ENCODE measurements at places on chromosomes 6 and 20. TPM values are rescaled to one million over a fixed set of nuclear protein-coding genes. Genes with fewer than 3 reads are reported as not detected.

SRMS gene
- not detected for total RNA-seq

DNA sequence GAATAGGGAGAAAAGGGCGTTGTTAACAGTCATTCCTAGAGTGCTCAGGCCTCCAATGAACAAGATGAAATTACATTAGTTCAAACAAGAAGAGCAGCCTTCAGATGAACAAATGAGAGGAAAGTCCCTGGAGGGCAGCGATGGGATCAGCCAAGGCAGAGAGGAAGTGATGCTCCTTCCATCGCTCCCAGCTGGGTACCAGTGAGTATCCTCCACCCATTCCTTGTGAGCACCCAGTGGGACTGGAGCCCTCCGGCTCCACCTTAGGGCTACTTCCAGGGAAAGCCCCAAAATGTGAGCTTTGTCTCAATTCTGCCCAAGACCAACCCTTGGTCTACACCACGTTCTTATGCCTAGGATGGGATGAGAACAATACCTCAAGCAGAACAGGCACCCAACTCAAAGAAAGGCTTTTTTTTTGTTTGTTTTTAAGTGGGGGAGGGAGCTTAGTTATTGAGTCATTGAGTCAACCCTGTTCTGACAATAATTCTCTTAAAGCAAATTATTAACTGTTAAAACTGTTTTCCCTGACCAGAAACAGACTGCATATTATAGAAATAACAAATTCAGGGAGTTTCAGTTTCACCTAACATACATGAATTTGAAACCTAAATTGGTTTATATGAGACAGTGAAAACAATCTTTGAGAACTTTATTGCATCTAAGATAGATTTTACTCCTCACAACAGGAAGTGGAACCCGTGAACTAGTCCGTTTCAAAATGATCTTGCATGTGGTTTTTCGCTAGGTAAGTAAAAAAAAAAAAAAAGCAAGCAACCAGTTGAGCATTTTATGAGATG lies 106.9 kb downstream of the IPCEF1 start:
- H3K4me1 ChIP-seq: no peaks in the 10 kb centered on the region
- H3K27me3 ChIP-seq: no peaks in the 10 kb centered on the region
- DNase-seq: no peak
- H3K27ac ChIP-seq: no peak overlapping the region

CD2AP gene
- total RNA-seq: 26.9 TPM

DNA sequence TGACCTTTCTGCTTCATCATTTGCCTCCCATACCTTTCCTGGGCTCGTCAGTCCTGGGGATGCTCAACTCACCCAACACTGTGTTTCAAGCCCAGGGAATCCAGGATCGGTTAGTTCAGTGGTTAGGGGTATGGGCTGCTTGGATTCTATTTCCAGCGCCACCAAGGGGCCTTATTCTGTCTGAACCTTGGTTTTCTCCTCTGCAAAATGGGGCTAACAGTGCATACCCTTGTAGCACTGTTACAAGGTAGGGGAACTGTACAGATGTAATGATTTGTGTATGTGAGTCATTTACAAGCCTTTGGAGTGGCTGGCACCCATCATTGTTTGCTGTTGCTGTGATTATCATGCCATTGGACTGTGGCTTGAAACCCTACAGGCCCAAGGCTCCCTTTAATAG lies 14.5 kb upstream of the CSNK2A1 start:
- no peak overlapping the region for H3K4me3 ChIP-seq
- no peaks in the 10 kb centered on the region for H3K27me3 ChIP-seq
- H3K4me1 ChIP-seq: no peaks in the 10 kb centered on the region
- DNase-seq: no peak
- no peaks in the 10 kb centered on the region for H3K36me3 ChIP-seq

DNA sequence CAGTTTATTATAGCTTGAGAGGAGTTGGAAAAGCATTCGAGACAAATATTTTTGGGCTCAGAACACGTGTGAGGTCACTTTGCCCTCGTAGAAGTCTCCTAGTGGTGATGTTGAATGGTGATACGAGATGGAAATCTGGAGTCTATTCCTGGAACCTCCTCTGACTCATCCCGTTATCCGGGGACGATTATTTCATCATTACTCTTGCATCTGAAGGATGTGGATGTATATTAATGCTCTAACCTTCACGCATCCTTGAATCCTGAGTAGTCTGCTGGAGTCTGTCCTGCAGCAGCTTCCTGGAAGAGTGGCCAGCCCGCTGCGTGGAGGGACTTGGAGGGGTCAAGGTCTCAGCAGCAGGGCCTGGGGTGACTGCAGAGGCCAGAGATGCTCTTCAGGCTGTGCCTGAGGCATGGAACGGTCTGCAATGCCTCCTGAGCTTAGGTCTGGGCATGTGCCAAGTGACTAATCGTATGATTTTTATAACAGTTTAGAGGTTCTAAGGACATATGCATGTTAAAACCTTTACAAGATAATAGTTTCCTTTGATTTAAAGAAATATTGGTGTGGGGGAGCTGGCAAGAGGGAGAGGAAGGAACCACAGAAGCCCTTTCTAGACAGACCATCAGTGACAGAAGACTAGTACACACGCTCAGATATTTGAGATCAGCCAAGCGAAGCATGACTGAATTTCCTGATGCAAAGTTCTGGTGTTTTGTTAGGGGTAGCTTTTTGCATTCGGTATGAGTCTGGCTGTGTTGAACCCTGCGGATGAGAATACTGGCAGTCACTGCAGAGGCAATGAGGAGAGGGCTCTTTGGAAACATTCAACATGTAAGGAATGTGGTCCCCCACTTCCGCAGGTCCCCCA lies 400.2 kb downstream of the QKI start:
- no peaks in the 10 kb centered on the region for H3K27me3 ChIP-seq
- H3K36me3 ChIP-seq: no peaks in the 10 kb centered on the region
- peak; percentile 57 for DNase-seq
- H3K4me3 ChIP-seq: no peak overlapping the region

- peak within 1 kb of the TSS; percentile 35 for H3K4me3 ChIP-seq
- H3K27ac ChIP-seq: peak within 1 kb of the TSS; percentile 10
- H3K27me3 ChIP-seq: no peaks in the 10 kb centered on the region
- DNase-seq: no peak
These were observed at the start of gene SGK1 for GRCh38 chr6:134317471-134318131. Gene SGK1 (minus strand): TSS chr6:134318112. CDS start chr6:134317460, 652 bp downstream.

XKR7 gene
- total RNA-seq: not detected

DNA sequence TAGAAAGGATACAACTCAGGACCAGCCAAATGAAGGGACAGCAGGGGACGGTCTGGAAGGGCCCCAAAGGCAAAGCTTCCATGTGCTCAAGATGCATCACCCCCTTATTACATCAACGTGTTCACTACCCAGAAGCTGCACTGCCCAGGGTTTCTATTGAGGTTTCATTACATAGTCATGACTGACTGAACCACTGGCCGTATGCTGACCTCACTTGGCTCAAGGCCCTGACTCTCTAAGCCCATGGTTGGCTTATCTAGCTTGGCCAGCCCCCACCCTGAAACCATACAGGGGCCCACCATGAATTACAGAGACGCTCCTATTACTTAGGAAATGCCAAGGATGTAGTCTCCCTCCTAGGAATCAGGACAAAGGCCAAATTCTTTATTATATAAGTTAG lies 179.4 kb downstream of the FOXC1 start:
- DNase-seq: no peak
- H3K4me1 ChIP-seq: no peaks in the 10 kb centered on the region
- H3K36me3 ChIP-seq: no peaks in the 10 kb centered on the region
- H3K4me3 ChIP-seq: no peak overlapping the region

DNA sequence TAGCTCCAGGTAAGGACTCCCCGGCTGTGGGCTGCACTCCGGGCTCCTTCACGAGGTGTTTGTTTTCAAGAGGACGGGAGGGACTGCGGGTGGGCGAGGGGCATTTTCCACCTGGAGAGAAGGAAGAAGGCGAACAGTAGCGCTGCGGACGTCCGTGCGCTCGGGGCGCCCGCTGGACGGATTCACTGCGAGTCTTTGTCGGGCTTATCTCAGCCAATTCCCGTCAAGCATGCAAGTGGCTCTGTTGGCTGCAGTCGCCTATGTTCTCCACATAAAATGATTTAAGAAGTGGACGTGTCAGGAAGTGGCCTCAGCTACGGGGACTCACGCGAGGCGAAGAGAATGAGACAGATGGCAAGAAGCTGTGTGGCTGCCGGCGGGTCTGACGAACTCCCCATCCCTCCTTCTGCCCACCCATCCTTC lies 332 bp downstream of the GRIK2 start:
- peak overlapping the region; percentile 40 for H3K4me3 ChIP-seq
- no peaks in the 10 kb centered on the region for H3K36me3 ChIP-seq
- no peaks in the 10 kb centered on the region for H3K4me1 ChIP-seq
- peak overlapping the region; percentile 12 for H3K27ac ChIP-seq
- H3K27me3 ChIP-seq: no peaks in the 10 kb centered on the region
- no peak for DNase-seq

- no peaks in the 10 kb centered on the region for H3K27me3 ChIP-seq
- H3K4me1 ChIP-seq: peaks cover 13% of the 10 kb centered on the region
- H3K36me3 ChIP-seq: no peaks in the 10 kb centered on the region
- H3K27ac ChIP-seq: no peak overlapping the region
These were observed 11.0 kb downstream of the RIPOR3 start for GRCh38 chr20:50680105-50680960.

- no peak overlapping the region for H3K27ac ChIP-seq
- DNase-seq: no peak
- H3K4me1 ChIP-seq: no peaks in the 10 kb centered on the region
- H3K4me3 ChIP-seq: no peak overlapping the region
- no peaks in the 10 kb centered on the region for H3K27me3 ChIP-seq
- H3K36me3 ChIP-seq: no peaks in the 10 kb centered on the region
These were observed 197.3 kb upstream of the PROKR2 start for GRCh38 chr20:5513975-5514516.

HTR1E gene
- not detected for total RNA-seq

GRCh38 chr20:50343125-50343489 lies 152.5 kb downstream of the CEBPB start:
- no peak for DNase-seq
- no peaks in the 10 kb centered on the region for H3K27me3 ChIP-seq
- no peak overlapping the region for H3K27ac ChIP-seq
- no peak overlapping the region for H3K4me3 ChIP-seq

- no peaks in the 10 kb centered on the region for H3K27me3 ChIP-seq
- no peak overlapping the region for H3K4me3 ChIP-seq
- H3K27ac ChIP-seq: peak overlapping the region; percentile 78
- H3K36me3 ChIP-seq: no peaks in the 10 kb centered on the region
- peaks cover 15% of the 10 kb centered on the region for H3K4me1 ChIP-seq
These were observed 34.5 kb downstream of the ADTRP start for GRCh38 chr6:11744101-11744500.

GRCh38 chr6:33117811-33118277 lies 42.1 kb downstream of the HLA-DPB1 start:
- H3K27ac ChIP-seq: no peak overlapping the region
- H3K36me3 ChIP-seq: no peaks in the 10 kb centered on the region
- no peaks in the 10 kb centered on the region for H3K27me3 ChIP-seq
- no peak for DNase-seq

DEK gene
- total RNA-seq: 112 TPM

All from tibial nerve (tissue), 4 donors.